ENCODE measurements at places on chromosomes 1 and 21.

DNA sequence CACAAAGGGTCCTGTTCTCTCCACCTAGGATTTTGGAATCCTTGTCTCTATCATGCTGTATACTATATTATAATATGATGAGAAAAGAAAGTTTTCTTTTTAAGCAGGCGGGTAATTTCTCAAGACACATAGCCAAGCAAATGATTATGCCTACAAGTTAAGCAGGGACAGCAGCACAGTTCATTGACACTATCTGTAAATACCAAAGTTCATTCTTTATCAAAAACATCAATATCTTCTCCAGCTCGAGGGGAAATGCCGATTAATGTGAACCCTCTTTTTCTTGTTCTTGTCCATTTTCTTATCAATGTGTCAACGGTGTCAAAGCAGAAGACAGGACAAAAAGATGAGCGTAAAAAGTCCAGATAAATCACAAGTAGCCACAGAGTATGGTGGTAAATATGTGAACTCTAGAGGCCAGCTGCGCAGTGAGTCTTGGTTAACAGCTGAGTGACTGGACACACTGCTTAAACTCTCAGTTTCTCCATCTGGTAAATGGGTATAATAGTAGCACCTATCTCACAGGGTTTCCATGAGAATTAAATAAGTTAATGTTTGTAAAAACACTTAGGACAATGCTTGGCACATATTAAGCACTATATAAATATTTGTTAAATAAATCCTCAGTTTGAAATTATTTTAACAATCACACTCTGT, 30.9 kb downstream of the LPAR3 start:
- DNase-seq, result no peak

DNA sequence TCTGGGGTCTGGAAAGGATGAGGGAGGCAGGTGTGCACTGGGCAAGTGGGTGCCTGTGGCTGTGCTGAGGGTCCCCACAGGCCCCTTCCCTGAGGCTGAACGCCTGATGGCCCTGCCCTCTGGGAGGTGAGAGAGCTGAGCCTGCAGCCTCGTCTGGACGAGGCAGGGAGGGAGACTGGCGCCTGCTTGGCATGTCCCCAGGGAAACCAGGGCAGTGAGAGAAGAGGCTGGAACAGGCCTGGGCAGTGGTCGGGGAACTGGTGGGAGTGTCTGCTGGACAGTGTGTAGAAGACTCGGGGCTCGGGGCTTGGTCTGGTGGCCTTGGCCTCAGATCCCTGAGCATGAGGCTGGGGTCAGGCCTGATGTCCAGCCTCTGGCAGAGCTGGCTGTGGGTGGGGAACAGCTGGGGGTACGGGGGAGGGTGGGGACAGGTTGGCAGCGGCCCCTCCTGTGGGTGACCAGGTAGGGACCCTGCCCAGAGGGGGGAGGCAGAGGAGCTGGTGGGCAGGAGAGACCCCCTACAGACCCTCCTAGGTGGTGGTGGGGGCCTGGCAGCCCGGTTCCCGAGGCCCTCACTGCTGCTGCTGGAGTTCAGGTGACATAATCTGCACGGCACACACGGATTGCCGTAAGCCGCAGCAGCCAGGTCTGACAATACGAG, 30.8 kb upstream of the PLCH2 start:
- DNase-seq, result no peak

DNA sequence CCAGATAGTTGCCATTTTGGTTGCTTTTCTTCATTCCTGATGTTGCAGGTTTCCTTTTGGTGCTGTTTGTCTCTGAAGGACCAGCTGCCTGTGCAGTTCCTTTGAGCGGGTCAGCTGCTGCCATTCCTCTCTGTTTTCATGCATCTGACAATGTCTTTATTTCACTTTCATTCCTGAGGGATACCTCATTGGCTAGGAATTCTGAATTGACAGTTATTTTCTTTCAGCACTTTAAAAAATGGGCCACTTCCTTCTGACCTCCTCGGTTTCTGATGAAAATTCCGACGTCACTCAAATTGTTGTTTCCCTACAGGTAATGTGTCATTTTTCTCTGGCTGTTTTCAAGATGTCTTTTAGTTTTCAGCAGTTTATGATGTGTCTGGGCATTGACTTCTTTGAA, 24.8 kb downstream of the CCSAP start:
- DNase-seq, result no peak

DNA sequence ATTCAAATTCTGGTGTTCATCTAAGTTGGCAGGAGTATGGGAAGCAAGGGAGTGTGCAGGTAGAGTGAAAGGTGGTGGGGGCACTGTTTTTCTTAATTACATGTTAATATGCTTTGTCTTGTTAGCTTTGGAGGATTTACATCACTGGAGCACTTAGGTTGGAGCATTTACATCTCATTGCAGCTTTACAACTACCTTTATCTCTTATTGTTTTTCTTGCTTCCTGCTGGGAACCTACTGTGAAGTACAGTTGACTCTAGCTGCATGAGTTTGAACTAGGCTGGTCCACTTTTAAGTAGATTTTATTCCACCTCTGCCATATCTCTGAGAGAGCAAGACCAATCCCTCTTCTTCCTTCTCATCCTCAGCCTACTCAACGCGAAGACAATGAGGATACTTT, 554.8 kb upstream of the B3GALT2 start:
- DNase-seq, result no peak

DNA sequence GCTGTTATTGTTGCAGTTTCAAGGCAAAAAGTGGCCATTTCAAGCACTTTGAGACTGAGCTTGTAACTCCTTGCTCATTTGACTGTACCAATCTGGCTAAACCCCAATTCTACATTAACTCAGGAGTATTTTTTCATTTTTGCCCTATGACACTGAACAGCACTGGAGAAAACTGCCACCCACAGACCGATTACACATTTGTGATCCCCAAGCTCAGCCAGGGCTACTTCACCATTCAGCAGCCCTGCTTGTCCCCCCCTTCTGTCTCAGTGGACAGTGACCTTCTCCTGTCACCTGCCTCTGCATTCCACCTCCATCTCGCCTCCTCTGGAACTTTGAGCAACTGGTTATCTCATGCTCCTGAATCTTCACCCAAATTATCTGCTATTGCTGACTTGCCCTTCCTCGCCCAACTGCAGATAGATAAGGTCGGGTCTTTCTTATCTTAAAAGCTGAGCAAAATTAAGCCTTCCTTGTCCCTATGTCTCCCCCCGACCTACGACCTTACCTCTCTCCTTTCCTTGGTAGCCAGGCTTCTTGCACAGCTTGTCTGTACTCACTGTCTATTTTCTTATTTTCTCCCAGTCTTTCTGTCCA, 25.3 kb downstream of the SPATA46 start:
- no peak for DNase-seq

DNA sequence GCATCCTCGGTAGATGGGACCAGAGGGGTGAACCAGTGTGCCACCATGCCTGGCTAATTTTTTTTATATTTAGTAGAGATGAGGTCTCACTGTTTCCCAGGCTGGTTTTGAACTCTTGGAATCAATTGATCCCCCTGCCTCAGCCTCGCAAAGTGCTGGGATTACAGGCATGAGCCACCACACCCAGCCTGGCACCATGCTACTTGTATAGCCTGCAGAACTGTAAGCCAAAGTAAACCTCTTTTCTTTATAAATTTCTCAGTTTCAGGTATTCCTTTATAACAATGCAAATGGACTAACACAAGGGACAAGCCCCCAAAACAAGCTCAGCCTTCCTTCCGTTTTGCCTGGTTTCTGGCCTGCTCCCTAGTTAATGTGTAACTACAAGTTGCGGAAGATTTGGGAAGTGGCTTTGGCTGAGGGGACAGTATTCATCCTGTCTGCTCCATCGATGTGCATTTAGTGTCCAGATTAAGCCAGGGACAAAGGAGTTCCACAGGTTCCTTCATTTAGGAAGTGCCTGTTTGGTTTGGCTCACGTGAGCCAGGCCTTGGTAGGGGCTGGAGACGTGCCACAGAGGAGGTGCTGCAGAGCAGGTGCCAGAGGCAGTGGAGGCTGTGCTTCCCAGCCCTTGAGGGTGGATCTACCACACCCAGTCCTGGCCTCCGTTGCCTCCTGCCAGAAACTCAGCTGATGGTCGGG, 4.4 kb downstream of the AVPR1B start:
- DNase-seq, result no peak

DNA sequence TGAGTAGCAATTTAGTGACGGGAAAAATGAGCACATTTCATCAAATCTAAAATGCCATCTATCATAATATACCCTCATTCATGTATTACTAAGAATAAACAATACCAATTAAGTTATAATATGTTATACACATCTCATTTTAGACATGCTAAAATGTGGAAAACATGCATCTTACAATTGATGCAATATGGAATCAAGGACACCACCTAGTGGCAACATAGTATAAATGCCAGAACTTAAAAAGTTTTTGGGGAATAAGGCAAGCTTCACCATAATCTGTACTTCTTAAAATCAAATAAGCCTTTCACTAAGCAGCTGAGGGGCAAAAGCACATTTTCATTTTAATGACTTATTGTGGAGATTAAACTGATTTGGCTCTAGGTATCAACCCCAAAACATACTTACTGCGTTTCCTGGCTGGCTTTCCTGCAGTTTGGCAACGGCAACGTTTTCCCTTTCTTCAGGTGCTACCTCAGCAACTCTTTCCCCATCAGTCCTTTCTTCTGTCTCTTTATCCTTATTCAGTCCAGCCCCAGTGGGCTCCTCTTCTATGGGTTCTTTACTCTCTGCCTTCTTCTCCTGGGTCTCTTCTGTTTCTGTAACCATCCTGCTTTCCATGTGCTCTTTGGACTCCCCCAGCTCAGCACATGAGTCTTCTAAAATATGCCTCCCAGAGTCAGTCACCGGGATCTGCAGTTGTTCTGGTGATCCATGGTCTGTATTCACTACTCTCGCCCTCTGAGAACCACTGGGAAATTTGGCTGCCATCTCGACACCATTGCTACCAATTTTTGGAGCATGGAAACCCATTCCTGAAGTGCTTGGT, 11.4 kb downstream of the SDE2 start:
- DNase-seq, result no peak

DNA sequence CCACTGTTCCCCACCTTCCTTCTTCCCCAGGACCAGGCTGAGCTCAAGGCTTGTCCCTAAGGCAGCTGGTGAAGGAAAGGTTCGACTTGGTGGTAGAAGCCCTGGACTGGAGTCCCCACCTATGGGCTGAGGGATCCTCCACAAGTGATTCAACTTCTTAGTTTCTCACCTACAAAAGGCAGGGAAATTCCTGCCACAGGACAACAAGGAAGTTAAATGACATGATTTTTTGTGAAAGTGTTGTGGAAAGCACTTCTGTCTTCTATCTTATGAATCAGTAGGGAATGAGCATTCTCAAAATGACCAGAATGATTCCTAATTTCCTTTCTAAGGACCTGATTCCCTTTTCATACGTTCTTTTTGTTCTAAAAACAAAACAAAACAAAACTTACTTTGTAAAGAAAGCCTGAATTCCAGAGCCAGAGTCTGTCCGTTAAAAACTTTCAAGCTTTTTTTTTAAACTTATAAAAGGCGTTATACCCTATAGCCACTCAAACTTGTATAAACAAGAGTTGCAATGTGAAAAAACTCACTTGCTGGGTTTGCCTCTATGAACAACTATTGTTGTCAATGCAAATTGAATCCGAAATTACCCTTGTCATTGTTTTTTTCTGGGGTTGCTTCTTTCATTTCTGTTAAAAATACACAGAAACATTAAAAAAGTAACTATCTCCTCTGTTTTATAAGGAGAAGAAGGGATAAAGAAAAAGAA, 12.2 kb downstream of the KCNJ15 start:
- DNase-seq, result no peak

- no peak for DNase-seq
Measured at GRCh38 chr1:93671099-93671621, 10.5 kb downstream of the BCAR3 start.

DNA sequence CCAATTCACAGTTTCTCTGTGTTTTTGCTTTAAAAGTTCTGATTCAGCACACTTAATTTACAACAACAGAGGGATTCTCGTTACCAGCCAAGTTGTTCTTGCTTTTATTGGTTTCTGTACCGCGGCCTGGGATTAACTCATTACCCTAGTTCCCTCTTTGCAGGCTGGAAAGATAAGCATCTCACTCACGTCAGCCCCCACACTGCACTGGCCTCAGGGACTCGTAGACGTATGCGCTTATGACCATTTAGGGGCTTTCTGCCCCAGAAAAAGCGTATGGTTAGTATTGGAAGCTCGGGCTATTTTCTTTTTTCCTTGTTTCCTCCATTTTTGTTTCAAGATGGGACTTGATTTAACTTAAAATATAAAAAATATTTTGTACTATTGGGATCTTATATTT, 76.0 kb downstream of the POFUT2 start:
- no peak for DNase-seq

GRCh38 chr1:7632176-7632575, 138.9 kb upstream of the VAMP3 start:
- DNase-seq, result no peak

DNA sequence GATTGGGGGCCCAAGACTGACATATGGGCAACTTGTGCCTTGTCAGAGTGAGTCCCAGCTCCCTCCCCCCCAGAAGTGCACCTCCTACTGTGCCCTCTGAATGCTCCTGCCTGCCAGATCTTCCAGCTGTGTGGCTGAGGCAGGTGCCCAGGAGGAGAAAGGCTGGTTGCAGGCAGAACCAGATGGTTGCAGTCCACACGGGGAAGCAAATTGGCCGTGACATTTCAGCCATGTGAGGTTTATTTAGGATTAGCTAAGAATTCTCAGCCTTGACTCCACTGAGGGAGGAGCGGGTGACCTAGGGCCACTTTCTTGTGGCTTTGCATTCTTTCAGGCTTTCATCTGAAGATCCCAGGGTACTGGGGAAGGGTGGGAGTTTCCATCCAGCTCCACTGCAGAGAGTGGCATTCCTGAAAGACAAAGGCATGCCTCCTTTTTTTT, 33.8 kb downstream of the PEX14 start:
- no peak for DNase-seq

DNA sequence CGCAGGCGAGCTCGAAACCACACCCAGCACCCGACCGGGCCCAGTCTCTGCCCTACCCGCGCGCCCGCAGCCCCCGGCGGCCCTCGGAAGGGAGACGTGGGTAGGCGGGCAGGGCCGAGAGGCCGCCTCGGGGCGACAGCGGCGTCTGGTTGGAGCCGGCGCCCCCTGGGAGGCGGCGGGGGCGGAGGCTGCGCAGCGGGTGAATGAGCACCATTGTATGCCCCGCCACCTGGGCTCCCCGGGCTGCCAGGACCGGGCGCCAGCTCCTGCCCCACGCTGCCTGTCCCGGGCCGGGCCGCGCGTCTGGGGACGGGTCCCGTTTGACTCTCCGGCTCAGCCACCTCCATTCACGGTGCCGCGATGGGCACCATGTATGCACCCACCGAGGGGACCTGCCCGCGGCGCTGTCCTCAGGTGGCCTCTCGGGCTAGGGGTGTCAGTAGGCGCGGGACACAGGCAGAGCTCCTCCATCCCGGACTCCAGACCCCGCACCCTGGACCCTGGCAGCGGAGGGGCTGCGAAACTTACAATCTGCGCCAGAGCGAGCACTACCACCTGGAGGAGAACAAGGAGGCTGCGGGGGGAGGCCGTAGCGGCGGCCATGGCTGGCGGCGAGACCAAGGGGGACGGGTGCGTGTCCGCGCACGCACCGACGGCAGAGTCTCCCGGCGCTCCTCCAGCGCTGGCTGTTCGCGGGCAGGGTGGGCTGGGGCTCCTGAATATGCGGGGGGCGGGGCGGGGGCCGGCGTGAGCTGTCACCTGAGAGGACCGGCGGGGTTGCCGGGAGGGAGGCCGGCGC, at the start of gene COL9A2:
Gene COL9A2, minus strand, starts transcription at position 692 of the 799 bp plus-strand sequence. Its CDS starts 89 bp downstream, at position 603.
- peak; percentile 14 for DNase-seq

- no peak for DNase-seq
Measured at GRCh38 chr1:65623895-65624294, 168.8 kb upstream of the PDE4B start.

GRCh38 chr1:43061757-43062156, 103.1 kb upstream of the SLC2A1 start:
- no peak for DNase-seq

- no peak for DNase-seq
Measured at GRCh38 chr1:228164561-228165371, 838 bp upstream of the IBA57 start.

GRCh38 chr1:69524015-69524414, 43.7 kb upstream of the LRRC7 start:
- no peak for DNase-seq

All from stimulated activated CD8-positive, alpha-beta memory T cell treated with anti-CD3 and anti-CD28 coated beads, Interleukin-15, amount 100 ng/mL, for 4 hours (primary cell).